ENCODE measurements at places on chromosomes 2 and 18.

- DNase-seq = no peak
Observed at GRCh38 chr2:191152482-191153240, 1.9 kb upstream of the STAT4 start.

GRCh38 chr2:227509824-227510619, 38.1 kb downstream of the AGFG1 start:
- no peak for DNase-seq

- no peak for DNase-seq
Observed at GRCh38 chr18:66410692-66411091, 193.2 kb downstream of the CDH19 start.

GRCh38 chr2:205763708-205764211, 81.5 kb downstream of the NRP2 start:
- DNase-seq = no peak

- DNase-seq = no peak
Observed at GRCh38 chr2:163610817-163611556, 124.8 kb downstream of the FIGN start.

- no peak for DNase-seq
Observed at GRCh38 chr2:156673333-156673615, 237.1 kb downstream of the GPD2 start.

DNA sequence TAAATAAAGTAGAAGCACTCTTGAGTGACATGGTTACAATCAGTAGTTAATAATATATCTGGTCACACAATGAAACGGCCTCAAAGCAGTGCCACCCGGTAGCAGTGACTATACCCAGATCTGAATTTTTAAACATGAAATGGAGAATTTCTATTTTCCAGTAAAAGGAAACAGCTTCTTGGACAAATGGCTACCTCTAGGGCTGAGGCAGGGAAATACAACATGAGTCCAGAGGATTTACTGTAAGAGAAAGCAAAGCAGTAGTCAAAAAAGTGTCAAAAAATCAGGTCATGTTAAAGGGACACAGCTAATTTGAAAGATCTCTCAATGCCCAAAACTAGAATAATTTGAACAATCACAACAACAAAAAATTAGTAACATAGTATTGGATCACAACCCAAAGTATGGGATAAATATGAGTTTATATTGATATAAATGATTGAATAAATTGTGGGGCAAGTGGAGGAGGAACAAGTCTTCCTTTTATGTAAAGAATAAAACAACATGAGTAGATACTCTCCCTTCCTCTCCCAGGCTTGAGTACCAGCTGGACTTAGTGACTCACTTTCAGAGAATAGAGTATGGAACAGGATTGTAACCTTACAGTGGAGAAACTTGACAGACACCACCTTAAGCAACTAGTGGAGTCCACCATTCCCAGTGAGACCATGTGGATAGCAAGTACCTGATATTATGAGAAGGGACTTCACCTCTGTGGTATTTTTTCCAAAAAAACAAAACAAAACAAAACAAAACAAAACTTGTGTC, 180.8 kb downstream of the MBD2 start:
- no peak for DNase-seq

- no peak for DNase-seq
Observed at GRCh38 chr2:172106108-172106961, 3.6 kb upstream of the DLX2 start.

DNA sequence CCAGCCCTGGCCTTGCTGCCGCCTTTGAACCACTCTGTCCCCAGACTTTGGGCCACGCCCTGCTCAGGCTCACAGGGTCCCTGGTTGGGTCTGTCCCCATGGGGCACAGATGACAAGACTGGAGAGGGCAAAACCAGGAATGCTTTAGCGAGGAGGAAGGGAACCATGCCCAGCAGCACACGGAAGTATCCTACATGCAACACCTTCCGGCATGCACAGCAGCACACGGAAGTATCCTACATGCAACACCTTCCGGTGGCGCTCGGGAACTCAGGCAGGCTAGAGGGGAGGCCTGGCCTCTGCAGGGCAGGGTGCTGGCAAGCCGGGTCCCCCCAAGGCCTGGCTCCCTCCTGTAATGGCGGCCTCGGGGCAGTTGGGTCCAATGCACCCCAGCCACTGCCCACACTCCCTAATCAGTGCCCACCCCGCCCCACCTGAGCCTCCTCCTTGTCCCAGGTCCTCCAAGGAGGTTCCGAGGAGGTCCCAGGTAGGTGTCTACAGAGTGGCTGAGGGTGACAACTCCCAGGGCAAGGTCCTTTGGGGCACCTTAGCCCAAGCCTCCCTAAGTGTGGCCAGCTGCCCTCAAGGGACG, 33.6 kb upstream of the SNED1 start:
- no peak for DNase-seq

DNA sequence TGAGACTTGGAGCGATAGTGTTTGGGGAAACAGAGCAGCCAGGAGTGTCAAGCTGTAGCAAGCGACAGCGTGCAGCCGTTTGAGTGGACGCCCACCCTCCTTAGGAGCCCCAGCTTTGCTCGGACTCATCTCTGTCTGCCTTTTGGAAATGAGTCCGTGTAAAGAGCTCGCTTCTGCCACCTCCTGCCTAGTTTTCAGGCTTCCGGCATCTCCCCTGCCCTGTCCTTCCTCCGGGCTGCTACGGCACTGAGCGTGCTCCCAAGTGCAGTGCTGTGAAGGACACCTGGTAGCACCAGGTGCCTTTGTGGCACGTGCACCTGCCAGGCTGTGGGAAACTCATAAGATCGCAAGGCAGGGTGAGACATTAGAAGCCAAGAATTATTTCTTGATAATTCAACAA, 117.1 kb downstream of the RNF144A start:
- no peak for DNase-seq

DNA sequence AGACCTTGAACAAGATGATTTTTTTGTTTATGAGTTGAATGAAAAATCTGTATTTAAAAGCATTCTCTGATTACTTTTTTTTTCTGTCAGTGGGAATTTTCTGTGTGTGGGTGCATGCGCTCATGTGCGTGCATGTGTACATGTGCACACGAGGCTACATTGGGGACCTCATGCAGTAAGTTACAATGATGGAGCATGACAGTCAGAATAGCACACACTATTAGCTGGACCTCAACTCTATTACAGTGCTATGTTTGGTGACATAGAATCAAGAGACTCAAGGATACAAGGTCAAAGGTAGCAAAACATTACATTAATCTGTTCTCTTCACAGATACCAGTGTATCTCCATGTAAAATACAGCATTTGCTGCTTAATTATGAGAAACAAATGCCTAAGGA, 276.8 kb upstream of the FIGN start:
- no peak for DNase-seq

- no peak for DNase-seq
Observed at GRCh38 chr2:25347846-25348245, 6.1 kb upstream of the DNMT3A start.

DNA sequence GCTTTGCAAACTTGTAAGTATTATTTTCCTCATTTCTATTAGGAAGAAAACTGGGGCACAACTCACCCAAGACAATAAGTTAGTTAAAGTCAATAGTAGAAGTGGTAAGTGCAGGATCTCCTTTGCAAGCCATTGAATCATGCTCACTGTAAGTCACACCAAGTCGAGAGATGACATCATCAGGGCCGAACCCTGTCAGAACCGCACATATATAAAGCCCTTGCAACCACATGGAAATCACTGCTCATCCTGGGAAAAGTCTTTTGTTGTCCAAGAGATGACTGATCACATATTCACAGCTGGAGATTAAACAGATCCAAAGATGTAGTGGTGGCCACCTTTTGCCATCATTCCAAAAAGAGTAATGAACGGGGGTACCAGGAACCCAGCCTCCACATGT, 484.8 kb upstream of the ID2 start:
- no peak for DNase-seq

DNA sequence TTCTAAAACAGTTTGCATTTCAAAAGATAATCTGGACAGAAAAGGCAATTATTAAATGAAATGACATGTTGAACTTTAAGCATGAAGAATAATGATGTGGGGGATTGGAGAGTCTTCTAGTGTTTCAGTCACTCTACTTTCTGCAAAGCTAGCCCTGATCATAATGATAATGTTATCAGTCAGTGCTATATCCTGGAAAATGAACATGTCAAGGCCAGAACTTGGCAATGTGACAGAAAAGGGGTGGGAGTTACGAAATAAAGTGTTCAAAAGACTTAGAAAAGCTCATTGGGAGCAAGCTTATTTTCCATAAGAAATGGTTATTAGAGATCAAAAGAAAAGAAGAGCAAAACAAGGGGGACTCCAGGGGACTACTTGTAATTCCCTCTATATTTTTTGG, 288.5 kb upstream of the SLC8A1 start:
- no peak for DNase-seq

- no peak for DNase-seq
Observed at GRCh38 chr2:98148595-98149332, 61.8 kb downstream of the VWA3B start.

GRCh38 chr2:60472041-60472440, 81.4 kb downstream of the BCL11A start:
- DNase-seq = no peak

DNA sequence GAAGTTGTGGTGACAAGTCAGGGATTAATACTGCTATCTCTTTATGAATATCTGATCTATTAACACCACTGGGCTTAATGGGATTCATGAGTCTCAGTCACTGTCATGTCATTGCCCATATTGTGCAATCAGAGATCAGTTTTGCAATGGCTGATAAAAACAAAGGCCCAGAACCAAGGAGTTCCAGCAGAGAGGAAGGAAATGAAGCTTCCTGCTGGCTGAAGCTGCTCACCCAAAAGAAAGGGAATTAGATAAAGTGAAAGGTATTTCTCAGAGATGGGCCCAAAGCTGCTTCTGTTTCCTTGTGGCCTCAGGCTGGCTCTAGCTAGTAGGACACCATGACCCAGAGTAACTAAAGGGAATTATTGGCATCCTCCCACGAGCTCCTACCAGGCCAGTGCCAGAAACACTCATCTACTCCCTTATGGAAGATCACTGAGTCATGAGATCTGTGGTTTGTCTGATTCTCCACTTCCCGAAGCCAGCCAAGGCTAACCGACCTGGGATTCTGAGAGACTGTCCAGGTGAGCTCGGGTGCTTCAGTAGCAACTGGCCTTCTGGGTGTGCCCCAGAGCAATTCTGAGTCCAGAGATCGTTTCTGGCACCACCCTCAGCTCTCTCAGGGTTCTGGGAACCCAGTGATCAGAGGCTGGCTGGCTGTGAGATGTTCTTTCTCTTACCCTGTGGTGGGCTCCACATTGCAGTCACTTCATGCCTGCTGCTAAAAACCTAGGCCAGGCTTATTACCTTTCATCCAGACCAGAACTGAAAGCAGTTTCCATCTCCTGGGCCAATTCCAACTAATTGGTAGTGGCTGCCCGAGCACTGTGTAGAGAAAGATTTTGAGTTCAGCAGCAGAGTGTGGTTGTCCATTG, 129.5 kb upstream of the PELI1 start:
- DNase-seq = no peak

GRCh38 chr2:238505119-238505891, 78.6 kb downstream of the ASB1 start:
- DNase-seq = no peak

DNA sequence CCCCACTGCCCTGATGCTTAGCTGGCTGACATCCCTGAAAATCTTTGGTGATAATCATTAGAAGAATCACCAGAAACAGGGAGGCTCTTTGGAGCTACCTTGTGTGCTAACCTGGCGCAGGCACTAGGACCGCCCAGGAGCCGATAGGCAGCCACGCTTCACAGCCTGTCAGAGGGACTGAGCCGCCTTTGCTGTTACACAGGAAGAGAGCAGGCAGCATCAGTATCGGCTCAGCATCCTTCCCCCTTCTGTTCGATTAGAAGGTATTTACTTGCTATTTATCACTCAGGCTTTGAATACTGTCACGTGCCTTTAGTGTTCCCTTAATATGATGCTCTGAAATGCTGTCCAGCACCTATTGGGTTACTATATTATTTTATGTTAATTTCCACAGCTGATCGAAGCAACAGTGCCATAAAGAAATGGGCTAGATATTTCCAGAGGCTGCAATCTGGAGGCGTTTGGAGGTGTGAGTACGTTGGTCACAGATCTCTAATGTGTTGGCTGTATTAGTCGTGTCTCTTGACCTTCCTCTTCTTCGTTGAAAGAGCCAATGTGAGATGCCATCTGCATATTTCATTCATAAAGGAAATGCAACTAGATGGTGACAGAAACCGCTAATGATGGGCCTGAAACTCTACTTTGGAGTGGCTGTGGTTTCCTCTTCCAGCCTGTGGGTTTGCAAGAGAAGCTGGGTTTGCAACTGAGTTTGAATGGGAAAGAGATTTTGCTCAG, 110.4 kb upstream of the RAB27B start:
- no peak for DNase-seq

DNA sequence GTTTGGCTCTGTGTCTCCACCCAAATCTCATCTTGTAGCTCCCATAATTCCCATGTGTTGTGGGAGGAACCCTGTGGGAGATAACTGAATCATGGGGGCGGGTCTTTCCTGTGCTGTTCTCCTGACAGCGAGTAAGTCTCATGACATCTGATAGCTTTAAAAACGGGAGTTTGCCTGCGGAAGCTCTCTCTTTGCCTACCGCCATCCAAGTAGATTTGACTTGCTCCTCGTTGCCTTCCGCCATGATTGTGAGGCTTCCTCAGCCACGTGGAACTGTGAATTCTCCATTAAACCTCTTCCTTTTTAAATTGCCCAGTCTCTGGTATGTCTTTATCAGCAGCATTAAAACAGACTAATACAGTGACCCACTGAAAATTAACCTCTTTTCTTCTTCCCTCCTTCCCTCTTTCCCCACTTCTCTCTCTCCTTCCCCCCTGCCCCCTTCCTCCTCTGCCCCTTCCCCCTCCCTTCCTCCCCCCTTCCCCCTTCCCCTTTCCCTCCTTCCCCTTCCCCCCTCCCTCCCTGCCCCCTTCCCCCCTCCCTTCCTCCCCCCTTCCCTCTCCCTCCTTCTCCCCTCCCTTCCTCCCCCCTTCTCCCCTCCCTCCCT, 818.8 kb downstream of the SLC4A3 start:
- no peak for DNase-seq

DNA sequence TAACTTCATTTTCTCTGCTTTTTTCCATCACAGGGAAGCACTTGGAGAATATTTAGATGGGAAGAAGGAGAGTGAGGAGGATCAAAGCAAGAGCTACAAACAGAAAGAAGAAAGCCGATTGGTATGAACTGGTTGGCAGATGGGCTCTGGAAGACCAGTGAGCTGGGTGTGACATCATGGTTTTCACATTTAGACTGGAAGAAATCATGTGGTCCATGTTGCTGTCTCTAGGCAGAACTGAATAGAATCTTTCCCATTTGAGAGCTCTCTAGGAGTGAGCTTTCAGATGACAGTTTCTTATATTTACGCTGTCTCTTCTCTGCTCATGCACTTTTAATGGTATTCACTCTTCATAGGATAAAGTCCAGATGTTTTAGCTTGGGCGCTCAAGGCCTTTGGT, 12.6 kb downstream of the DRC1 start:
- DNase-seq = no peak

GRCh38 chr2:21251216-21251980, 127.6 kb downstream of the TDRD15 start:
- no peak for DNase-seq

DNA sequence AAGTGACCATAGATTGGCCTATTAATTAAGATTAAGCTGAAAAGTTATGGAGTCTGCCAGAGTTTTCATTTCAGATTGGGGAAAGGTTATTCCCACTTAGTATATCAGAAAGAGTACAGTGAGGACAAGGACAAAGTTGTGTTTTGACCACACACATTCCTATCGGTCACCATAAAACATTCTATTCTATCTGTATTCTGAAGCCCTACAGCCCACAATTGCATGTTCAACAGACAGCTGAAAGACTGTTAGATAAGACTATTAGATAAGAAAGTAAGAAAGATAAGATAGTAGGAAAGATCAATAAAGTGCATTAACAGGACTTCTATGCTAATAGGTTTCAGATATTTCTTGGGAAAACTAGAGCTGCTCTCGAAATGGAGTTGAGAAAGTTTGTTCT, 26.7 kb upstream of the ACYP2 start:
- DNase-seq = no peak

- no peak for DNase-seq
Observed at GRCh38 chr2:101976891-101977290, 14.9 kb upstream of the IL1R2 start.
